CD8-positive, alpha-beta T cell (primary cell): ENCODE measurements at places on chromosomes 16 and 17. TPM values are rescaled to one million over a fixed set of nuclear protein-coding genes. Genes with fewer than 3 reads are reported as not detected.

Gene EFNB3
- not detected for total RNA-seq

DNA sequence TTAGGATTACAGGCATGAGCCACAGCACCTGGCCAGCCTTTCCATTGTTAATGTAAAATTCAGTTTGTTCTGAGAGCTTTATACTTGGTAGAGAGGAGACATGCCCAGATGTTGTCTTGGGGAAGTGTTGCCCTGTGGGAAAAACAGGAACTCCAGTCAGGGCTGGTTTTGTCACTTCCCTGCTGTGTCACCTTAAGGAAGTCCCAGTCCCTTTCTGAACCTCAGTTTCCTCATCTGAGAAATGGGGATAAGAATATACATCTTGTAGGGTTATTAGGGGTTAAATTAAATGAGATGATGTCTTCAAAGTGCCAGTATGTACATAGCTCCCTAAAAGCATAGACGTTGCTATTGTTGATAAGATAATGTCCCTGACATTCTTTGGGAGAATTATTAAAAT is 25.3 kb downstream of the CLEC16A start:
- DNase-seq: no peak

Gene ADAM11
- 0.76 TPM for total RNA-seq

- no peak for DNase-seq
Measured at GRCh38 chr16:75053791-75054555, 55.1 kb downstream of the ZNRF1 start.

DNA sequence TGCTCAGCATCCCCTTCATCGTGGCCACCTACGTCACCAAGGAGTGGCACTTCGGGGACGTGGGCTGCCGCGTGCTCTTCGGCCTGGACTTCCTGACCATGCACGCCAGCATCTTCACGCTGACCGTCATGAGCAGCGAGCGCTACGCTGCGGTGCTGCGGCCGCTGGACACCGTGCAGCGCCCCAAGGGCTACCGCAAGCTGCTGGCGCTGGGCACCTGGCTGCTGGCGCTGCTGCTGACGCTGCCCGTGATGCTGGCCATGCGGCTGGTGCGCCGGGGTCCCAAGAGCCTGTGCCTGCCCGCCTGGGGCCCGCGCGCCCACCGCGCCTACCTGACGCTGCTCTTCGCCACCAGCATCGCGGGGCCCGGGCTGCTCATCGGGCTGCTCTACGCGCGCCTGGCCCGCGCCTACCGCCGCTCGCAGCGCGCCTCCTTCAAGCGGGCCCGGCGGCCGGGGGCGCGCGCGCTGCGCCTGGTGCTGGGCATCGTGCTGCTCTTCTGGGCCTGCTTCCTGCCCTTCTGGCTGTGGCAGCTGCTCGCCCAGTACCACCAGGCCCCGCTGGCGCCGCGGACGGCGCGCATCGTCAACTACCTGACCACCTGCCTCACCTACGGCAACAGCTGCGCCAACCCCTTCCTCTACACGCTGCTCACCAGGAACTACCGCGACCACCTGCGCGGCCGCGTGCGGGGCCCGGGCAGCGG is 3.2 kb downstream of the UTS2R start:
- no peak for DNase-seq

DNA sequence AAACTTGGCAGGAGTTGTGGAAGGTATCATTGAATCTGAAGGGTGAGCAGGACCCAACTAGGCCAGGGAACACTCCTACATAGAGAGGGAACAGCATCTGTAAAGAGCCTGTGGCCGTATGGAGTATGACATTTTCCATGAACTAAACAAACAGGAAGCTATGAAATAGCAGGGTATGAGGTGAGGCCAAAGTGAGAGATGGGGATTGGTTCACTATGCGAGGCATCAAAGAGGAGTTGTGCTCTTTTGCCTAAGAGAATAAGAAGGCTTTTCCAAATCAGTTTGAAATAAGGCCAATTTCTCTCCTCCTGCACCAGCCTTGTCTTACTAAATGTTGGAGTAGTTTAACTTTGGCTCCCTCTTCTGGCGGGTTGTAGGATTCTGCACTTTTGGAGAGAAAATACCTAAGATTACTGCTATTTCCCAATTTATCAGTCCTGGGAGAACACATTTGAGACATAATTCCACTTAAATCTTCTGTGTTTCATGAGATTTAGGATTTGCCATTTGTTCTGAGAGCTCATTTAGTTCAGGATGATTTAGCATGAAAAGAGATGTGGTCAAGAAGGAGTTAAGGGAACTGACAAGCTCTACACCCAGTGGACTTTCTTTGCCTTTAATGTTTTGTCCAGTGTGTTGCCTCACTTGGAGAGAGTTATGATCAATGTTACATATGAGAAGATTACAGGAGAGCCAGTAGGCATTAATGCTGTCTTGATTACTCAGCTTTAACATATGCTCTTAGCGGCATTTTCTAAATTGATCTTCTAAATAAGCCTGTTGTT is 55.4 kb downstream of the TNRC6C start:
- peak; percentile 27 for DNase-seq

- DNase-seq: no peak
Measured at GRCh38 chr16:75787440-75787839, 61.1 kb upstream of the CPHXL start.

GRCh38 chr17:15239491-15239890 is 25.6 kb downstream of the PMP22 start:
- DNase-seq: no peak

- DNase-seq: peak; percentile 63
Measured at GRCh38 chr16:28326881-28327610, 34.7 kb downstream of the SBK1 start.

Gene ZNF598
- total RNA-seq: 50.8 TPM

- no peak for DNase-seq
Measured at GRCh38 chr17:81803728-81804558, at the start of gene GCGR. TSS of gene GCGR (plus strand) at chr17:81804150. CDS start at chr17:81809019, 4,869 bp downstream.

GRCh38 chr16:57624044-57624688 is 4.3 kb upstream of the ADGRG1 start:
- peak; percentile 8 for DNase-seq

GRCh38 chr16:86942151-86943051 is 364.1 kb downstream of the FOXL1 start:
- DNase-seq: no peak

- peak; percentile 33 for DNase-seq
Measured at GRCh38 chr17:62627219-62627903, at the start of gene MRC2. TSS of gene MRC2 (plus strand) at chr17:62627670. CDS start at chr17:62627803, 133 bp downstream.
